ENCODE measurements at places on chromosomes 16 and 17. TPM values are rescaled to one million over a fixed set of nuclear protein-coding genes. Genes with fewer than 3 reads are reported as not detected.

DNA sequence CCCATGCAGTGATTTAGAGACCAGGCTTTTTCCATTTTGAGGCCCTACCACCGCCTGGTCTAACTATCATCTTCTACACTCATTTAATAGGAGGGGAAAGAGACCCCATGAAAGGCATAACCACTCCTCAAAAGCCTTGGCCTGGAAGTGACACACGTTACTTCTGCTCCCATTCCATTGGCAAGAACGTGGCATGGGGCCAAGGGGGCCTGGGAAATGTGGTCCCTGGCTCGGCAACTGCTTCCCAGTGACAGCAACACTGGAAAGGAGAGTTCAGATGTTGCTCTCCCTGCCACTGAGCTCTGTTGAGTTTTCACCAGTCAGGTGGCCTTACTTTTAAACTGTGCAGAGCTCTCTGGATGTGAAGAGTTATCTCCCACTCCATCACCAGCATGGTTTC is 45.2 kb upstream of the MAP3K14 start:
- DNase-seq = no peak

DNA sequence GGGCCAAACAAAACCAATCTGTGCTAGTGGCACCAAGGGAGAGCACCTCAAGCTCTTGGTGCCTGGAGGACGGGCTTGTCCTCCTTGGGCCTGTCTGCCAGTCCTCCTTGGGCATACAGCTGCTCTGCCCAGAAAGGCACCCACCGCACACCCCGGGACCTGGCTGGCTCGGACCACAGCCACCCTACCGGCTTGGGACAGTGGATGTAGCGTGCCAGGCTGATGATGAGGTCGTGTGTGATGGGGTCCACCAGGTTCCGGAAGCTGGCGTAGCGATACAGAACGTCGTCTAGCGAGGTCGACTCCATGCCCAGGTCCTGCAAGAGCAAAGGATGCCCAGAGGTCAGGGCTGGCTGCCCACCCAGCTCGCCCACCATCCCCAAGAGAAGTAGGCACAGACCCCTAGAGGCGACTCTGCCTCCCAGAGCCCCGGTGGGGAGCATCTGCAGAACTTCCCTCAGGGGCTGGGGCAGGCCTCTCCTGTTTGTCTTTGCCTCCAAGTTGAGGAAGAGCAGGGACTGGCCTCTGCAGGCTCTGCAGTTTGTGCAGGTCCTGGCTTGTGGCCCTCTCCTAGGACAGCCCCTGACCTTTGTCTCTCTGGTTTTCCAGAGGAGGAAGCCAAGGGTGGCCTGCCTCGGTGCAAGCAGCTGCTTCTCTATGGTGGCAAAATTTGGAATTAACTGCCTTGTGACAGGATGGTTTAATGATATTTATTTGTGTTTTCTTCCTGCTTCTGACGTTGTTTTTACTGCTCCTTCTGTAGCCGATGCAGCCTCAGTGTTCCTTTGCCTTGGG is 29.7 kb downstream of the LRRC75A start:
- no peak for DNase-seq

DNA sequence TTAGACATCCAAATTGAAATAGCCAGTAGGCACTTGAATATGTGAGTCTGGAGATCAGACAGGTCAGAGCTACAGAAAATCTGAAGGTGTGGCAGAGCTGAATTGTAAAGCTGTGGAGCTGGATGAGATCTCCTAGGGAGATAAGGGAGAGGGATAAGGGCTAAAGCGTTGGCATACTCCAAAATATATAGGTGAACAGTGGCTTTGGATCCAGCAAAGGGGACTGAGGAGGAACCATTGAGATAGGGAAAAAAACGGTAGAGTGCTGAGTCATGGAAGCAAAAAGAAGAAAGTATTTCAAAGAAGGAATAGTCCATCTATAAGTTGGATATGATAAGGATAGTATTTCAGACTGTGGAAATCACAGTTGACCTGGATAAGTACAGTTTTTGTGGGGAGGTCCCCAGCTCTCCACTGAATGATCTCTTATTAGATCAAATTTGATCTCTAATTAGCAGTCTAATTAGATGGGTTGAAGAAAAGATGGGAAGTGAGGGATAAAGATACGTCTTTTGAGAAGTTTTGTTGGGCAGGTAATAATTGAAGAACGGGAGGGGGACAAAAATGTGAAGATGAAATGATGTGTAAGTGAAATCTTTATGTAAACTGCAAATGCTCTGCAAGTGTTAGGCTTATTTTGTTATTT is 587 bp upstream of the DBF4B start:
- DNase-seq = no peak

Gene ADAD2
- total RNA-seq = not detected

Gene TBC1D3
- not detected for total RNA-seq

Measured in activated CD4-positive, alpha-beta memory T cell treated with anti-CD3 and anti-CD28 coated beads, Interleukin-2, amount 10 ng/mL, durations not matched to agents 7 days and 5 days (primary cell).